NCI-H1694 treated with DMSO at 0.1 percent for 48 hours (cell line): ENCODE measurements at places on chromosomes 1 and 21.

- DNase-seq: peak; percentile 25
These were observed 2.7 kb downstream of the SERPINC1 start for GRCh38 chr1:173914366-173914871.

DNA sequence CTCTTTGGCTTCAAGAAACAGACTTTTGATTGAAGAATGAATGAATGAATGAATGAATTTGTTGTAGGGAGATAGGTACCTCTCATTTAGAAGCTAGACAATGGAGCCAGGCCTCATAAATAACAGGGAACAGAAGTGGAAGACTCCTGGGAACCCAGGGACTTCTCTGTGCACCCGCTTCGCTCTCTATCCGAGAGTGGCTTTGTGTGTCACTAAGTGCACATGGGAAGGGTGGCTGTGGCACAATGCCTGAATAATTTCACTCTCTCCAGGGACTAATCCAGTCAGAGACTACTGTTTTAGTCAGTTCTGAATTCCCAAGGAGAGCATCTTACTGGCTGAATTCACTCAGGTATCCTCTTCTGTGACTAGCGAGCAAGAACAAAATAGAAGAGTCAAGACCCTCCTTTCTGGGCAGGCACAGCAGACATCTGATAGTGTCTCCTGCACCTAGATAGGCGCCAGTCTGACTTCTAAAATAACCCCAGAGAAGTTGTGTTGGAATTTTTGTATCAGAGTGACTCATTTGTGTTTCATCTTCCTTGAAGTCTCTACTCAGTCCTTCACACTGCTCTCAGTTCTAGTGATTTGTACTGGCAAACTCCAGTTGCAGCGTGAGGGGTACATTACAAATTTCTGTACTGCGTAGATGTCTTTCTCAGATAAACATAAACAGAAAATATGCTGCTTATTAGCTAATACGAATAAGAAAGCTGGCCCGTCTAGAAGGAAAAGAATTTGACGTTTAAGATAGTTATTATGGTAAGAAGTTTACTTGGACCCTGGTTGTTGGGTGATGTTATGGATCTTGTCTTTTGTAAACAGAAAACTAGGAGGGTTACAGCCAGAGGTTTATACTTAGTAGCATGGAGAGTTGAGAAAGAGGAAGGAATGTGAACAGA is 34.0 kb downstream of the BACH1 start:
- no peak for DNase-seq

- DNase-seq: no peak
These were observed 122.5 kb downstream of the ELAVL4 start for GRCh38 chr1:50231209-50231608.

DNA sequence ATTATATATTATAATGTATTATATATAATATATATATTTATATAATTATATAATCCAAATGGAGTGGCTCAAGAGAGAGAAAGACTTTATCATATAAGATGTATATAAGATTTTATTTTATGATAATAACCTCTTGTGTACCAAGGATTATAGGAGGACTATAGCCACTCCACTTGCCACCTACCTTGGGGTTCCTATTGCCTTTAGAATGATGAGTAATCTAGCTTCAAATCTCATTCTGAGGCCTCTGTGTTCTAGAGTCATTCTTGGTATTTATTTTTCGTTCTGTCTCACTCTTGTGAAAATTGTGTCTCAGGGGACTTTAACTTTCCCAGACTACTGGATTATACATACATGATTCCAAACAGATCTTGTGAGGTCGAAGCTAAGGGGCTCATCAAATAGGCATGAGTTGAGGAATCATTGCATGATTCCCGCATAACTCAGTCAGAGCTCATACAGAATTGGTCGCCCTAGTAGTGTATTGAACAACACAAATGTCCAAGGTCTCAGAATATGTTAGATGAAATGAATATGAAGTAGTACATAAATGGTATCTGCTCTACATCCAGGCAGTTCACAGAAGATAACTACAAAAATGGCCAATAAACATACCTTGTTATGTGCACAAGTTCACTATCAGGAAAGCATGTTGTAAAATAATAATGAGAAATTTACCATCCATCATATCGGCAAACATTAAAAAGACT is 159.5 kb upstream of the RNPC3 start:
- DNase-seq: no peak

DNA sequence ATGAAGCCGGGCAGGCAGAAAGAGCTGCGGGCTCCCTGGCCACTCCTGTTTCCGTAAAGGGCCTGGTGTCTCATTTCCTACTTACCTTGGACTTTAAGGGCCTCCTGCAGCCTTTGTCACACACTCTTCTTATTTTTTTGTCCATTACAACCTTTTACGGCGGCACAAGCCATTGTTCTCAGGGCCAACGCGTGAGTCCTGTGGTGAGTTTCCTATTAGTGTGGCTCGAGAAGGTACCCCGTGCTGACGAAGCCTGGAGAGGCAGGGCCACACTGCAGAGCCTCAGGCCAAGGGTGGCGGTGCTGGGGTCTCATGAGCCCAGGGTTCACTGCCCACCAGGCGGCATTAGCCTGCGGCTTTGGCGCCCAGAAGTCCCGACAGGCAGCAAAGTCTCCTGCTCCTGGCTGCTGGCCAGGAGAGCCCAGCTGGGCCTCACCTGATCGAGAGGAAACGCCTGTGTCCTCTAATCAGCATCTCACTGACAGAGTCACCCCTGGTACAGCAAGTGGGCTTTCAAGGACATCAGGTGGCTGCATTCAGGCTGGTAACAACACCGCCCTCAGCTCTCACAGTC is 62.0 kb downstream of the SIK1 start:
- no peak for DNase-seq

DNA sequence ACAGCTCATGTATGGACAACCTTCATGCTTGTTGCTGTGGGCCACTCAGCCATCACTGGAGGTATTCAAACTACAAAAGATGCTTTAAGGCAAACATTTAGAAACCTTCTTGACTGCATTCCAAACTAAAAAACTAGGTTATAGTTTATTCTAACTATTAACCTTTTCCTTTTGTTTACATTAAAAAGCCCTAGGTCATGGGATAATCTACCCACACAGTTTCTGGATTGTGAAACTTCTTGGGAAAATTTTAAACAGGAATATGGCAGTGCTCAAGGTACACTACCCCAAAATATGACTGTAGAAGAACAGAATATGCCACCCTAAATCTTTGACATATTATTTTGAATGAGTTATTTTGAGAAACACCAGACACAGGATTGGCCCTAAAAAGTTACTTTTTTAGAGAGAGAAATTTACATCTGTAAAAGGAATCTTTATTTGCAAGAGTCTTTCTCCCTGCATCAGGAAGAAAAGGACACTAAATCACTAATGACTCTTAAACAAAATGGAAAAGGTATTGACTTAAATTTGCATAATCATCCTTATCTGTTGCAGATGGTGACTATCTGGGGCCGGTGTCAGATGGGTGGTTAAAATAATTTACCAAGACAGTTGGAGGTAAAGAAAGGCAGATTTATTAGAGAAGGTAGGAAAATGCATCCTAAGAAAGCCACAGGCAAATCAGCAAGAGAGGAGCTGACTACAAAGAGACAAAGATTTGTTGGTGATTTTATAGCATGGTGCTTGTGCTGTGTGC is 25.1 kb upstream of the NUF2 start:
- DNase-seq: no peak

- no peak for DNase-seq
These were observed 123.8 kb upstream of the IVNS1ABP start for GRCh38 chr1:185440877-185441276.

- DNase-seq: no peak
These were observed 66.1 kb downstream of the RGS18 start for GRCh38 chr1:192224396-192224795.

- no peak for DNase-seq
These were observed 70.4 kb downstream of the FOXJ3 start for GRCh38 chr1:42264511-42265190.

- no peak for DNase-seq
These were observed 20.3 kb downstream of the TSPAN2 start for GRCh38 chr1:115068826-115069585.

DNA sequence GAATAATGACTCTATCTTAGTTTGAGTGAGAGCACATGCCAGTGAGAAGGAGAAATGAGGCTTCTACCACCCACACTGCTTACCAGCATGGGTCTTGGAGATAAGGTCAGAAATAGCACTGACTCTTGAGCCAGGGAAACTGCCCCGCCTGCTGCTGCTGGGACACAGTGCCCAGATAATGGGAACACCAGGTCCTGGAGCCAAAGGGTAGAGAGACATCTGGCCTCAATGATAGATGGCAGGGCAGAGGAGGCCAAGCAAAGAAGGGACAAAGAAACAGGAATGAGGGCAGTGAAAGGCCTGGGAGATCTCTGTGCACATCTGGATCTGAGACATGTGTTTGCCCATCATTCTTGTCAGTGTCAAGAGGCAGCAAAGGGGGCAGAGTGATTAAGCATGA is 97.4 kb downstream of the MIS18A start:
- no peak for DNase-seq

DNA sequence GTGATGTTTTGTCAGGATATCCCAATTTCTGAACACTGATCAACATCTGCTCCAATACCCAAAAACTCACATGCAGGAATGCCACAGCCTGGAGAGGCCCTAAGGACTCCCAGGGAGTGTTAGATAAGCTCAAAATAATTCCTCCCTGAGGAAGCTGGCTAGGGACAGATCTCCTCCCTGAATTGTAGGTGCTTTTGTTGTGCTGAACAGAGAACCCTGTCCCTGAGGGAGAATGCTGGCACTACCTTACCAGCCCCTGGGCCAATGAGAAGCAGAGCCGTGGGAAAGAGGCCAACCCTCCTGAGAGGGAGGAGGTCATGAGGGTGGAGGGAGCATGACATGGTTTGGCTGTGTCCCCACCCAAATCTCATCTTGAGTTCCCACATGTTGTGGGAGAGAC is 73.6 kb upstream of the PTGFRN start:
- DNase-seq: no peak

DNA sequence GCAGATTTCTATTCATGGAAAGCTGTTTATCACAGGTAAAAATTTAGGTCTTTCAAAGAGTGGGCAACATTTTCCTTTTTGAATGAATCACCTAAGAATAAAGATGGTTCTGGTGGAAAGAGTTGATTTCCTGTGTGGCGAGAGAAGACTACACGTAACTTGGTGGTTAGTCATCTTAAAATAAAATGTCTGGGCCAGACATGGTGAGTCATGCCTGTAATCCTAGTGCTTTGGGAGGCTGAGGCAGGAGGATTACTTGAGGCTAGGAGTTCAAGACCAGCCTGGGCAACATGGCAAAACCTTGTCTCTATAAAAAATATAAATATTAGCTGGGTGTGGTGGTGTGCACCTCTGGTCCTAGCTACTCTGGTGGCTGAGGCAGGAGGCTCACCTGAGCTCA is 65.7 kb downstream of the DISP1 start:
- DNase-seq: no peak

- no peak for DNase-seq
These were observed 102.3 kb downstream of the LACTBL1 start for GRCh38 chr1:22870201-22870871.

- no peak for DNase-seq
These were observed 27.3 kb upstream of the A3GALT2 start for GRCh38 chr1:33348194-33348593.

GRCh38 chr1:185474440-185475149 is 157.6 kb upstream of the IVNS1ABP start:
- DNase-seq: no peak
